CD4-positive, alpha-beta T cell treated with Interleukin-6 for 4 hours (primary cell): ENCODE measurements at places on chromosomes 12 and 14.

GRCh38 chr14:75577090-75577489 lies 1.3 kb upstream of the FLVCR2 start:
- DNase-seq = no peak

GRCh38 chr12:122975790-122976647 lies 975 bp downstream of the OGFOD2 start:
- no peak for DNase-seq

GRCh38 chr12:64390275-64390851 lies at the start of gene C12orf56:
Gene C12orf56 (minus strand): TSS chr12:64390758. CDS start chr12:64390565, 193 bp downstream.
- peak; percentile 45 for DNase-seq

DNA sequence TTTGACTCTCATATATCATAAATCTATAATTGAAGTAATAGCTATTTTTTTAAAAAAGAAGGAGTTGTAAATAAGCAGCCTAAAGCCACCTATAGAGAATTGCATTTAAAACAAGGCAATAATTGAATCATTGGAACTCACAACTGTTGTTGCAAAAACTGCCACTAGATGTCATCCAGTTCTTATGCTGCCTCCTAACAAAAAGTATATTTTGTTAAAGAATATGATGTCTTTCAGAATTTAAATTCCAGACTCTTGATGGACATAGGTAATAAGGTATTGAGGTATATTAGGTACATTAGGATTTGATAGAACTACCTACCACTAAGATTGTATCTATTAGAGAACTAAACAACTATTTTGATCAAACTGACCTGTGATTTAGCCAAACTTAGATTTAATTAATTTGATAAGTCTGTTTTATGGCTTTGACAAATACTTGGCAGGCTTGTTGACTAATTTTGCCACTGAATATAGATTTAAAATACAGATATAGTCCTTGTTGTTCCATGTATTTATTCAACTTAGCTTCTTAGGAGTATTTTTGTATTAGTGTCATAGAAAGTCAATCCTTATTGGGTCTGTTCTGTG lies 401.4 kb downstream of the RPL10L start:
- no peak for DNase-seq

- peak; percentile 27 for DNase-seq
Measured at GRCh38 chr12:11650286-11651281, 1.1 kb downstream of the ETV6 start.

GRCh38 chr12:53695152-53696145 lies 19.6 kb upstream of the ATP5MC2 start:
- DNase-seq = peak; percentile 56

- DNase-seq = no peak
Measured at GRCh38 chr14:24991821-24992220, 58.1 kb downstream of the STXBP6 start.

DNA sequence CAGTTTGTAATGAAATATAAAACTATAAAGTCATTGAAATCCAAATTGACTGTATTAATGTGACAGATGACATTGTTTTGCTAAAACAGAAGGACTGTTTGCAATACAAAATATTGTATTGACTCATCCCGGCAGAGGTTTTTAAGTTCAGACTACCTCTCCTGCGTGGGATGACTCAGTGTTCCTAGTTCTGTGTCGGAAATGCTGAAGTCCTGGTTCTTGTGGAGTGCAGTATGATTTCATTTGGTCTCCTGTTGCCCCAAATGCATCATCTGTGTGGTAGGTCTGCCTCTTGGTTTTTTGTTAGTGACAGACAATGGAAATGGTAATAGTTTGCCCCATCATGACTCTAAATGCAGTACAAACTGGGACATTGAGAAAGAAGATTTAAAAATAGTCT lies 27.8 kb downstream of the PELI2 start:
- DNase-seq = no peak

DNA sequence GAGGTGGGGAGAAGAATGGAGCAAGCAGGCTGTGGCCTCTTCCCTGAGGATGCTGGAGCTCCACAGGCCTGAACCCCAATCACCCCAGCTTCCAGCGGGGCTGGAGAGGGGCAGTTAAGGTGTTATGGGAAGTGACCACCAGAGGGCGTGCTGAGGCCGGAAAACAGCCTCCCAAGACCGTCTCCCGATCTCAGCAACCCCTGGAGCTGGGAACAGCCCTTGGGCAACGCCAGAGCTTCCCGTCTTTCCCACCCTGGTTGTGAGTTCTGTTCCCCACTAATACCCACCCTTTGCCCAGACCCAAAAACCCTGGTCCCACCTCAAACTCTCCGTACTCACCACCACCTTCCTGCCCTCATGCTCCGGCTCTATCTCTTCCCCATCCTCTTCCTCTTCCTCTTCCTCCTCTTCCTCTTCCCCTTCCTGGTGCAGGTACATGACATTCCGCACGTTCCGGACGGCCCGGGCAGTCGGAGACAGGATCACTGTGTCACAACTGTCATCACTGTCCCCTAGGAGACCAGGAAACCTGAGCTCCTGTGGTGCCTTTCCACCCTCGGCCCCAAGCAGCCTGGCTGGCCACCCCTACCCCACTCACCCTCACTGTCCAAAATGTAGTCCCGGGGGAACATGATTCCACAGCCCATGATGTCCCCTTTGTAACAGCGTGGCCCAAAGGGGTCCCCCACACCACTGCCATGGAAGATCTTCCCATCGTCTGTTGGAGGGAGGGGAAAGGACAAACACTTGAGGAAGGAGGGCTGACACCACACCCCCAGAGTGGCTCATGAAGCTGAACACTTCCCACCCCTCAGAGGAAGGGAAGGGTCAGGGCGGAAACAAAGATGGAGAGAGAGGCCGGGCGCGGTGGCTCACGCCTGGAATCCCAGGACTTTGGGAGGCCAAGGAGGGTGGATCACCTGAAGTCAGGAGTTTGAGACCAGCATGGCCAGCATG lies 12.9 kb downstream of the SPRYD3 start:
- DNase-seq = peak; percentile 78

GRCh38 chr14:88804477-88804876 lies 11.7 kb upstream of the EML5 start:
- DNase-seq = no peak

DNA sequence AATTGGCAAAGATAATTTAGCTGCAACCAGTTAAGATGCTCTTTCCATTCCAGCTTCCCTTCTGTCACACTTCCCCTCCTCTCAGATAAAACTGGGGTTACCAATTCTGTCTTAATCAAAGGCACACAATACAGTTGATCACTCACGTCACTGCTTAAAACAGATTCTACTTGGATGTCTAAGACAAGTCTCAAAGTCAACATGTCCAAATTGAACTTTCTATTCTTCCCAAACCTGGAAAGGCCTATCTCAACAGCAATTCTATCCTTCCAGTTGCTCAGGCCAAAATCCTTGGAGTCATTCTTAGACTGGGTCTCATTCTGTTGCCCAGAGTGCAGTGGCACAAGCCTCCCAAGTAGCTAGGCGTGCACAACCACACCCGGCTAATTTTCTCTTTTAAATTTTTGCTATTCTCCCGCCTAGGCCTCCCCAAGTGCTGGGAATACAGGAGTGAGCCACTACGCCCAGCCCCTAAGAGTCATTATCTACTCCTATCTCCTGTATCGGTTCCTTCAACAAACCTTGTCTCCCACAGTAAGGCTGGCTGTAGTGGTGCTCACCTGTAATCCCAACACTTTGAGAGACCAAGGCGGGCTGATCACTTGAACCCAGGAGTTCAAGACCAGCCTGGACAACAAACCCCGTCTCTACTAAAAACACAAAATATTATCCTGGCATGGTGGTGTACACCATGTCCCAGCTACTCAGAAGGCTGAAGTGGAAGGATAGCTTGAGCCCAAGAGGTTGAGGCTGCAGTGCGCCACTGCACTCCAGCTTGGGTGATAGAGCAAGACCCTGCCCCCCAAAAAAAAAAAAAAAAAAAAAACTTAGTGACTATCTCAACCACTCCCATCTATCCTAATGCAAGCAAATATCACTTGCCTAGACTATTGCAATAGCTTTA lies 4.7 kb downstream of the RPS29 start:
- no peak for DNase-seq

GRCh38 chr14:103763730-103764488 lies 48.3 kb downstream of the ZFYVE21 start:
- DNase-seq = no peak

DNA sequence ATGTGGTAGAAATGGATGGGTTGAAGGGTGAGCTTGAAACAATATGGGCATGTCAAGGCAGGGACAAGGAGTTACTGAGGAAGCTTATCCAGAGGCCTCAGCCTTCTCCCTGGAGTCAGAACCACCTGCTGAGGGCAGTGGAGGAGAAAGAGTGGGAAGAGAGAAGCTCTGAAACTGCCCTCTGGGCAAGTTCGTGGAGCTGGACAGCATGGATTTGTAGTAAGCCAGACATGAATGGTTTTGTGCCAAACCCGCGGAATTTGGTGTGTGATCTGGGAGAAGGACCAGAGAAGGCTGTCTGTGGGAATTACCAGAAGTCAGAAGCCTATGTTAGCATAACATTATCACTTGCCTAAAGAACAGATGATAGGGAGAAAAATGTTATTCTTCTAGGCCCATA lies 164.8 kb downstream of the SLC41A2 start:
- DNase-seq = no peak

DNA sequence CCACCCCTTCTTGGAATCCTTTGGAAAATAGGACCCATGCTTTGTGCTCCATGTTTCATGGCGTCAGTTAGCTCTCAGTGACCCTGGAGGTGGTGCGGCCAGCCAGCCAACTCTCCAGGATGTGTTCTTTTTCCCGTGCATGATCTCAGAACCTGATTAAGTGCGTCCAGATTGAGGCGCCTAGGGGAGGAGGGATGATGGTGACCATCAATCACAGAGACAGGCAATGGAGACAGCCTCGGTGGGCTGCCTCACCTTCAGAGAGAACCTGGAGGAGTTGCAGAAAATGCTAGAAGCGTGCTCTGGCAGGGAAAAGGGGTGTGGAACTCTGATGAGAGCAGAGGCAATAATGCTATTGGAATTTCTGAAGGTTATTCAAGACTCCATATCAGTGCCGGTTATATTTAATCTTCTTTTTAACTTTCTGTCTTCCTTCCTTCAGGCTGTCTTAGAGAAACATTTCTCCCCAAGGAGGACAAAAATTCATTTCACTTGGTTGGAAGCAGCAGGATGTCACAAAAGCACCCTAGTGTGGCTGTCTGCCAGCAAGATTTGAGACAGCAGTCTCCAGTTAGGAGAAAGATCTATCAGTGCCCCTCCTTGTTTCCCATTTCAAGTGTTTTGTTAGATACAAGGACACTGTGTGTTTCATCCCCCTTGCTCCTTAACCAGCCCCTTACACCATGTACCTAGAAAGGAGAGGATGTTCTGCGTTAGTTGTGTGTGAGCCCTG lies 53.3 kb upstream of the IGF1 start:
- no peak for DNase-seq

- no peak for DNase-seq
Measured at GRCh38 chr12:49131894-49132461, 783 bp upstream of the TUBA1B start.

GRCh38 chr12:1838994-1839365 lies 18.6 kb downstream of the LRTM2 start:
- DNase-seq = no peak

- DNase-seq = no peak
Measured at GRCh38 chr12:24937553-24938244, 11.2 kb downstream of the BCAT1 start.

DNA sequence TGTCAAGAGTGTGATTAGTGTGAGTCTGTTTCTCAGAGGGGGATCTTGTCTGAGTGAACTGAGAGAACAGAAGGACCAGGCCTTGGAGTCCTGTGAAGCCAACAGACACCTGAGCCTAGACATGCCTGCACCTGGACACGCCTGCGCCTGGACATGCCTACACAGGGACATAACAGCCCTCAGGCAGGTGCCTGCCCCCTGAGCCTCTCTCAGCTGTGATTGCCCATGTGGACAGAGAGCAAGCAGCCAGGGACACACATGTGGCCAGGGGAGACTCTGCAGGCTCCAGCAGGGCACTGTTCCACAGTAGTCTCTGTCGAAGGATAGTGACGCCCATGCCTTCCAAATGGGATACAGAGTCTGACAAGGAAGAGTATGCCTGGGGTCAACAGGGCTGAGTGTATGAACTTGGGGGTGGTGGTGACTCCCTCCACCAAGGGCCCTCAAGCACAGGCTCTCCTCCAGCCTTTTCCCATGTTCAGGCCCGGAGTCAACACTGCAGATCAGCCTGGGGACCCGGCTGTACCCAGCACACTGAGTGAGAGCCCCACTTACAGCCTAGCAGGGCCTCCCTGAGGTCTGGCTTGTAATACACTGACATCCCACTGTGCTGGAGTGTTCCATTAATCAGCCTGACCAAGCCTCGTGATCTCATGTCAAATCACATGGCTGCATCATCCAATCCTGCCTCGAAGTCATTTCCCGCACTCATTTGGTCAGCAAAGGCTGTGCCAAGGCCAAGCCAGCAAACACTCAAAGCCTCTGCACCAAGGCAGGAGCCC lies 173.0 kb downstream of the CALM1 start:
- DNase-seq = no peak
